ENCODE measurements at places on chromosomes 2 and 18.

- DNase-seq = no peak
Measured at GRCh38 chr2:218861645-218862318, 2.2 kb downstream of the WNT6 start.

- no peak for DNase-seq
Measured at GRCh38 chr2:204850581-204850980, 305.3 kb downstream of the PARD3B start.

GRCh38 chr2:45570671-45571334, 40.3 kb downstream of the SRBD1 start:
- DNase-seq = no peak

- DNase-seq = no peak
Measured at GRCh38 chr18:54254265-54254758, 15.0 kb upstream of the POLI start.

DNA sequence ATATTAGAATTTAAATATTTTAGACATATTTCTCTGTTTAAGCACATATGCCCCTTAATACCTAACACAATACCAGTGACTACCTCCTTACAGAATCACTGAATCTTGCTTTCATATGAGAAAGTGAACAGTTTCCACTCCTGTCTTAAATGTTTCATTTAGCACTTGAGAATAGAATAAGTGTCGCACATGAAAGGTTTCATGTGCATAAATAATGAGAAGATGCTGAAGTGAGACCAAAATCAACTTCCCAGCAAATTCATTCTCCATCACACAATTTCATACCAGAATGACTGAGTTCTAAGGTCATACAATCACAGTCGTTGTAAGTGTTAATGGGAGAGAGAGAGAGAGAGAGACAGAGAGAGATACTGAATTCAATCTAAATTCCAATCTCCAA, 51.2 kb downstream of the ATIC start:
- DNase-seq = no peak

DNA sequence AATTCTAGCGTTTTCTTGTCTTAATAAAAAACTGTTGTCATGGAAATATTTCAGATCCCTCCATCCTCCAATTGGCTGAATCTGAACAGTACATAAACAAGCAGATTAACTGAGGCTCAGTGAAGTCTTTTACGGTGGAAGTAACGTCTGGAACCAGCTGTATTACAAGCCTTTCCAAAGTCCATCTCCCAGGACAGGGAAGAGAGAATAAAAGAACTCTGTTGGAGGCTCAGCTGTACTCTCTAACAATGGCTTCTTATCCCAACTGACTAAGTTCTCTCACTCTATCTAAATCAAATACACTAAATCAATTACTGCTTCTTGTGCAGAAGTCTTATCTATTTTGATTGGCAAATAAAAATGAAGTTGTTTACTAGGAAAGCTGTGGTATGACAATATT, 19.9 kb upstream of the NEDD4L start:
- no peak for DNase-seq

DNA sequence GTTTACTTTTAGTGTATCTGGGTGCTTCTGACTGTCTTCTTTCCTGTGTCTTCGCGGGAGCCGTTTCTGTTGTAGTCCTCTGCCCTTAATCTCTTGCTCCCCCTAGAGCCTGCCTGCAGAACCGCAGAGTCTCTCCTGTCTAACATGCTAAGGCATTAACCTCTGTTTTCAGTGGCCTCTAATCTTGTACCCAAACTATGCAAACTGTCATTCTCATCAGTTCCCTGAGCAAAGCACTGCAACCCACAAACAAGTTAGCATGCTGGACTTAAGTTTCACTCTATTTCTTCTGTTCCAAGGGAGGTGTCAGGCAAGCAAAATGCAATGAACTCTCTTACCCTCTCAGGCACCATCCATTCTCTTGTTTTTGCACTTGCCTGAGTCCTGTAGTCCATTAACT, 138.4 kb downstream of the OTX1 start:
- DNase-seq = no peak

Data from CD4-positive, alpha-beta T cell treated with Interleukin-17A for 4 hours (primary cell).